NCI-H510A treated with DMSO at 0.1 percent for 48 hours (cell line): ENCODE measurements at places on chromosomes 2 and 18.

DNA sequence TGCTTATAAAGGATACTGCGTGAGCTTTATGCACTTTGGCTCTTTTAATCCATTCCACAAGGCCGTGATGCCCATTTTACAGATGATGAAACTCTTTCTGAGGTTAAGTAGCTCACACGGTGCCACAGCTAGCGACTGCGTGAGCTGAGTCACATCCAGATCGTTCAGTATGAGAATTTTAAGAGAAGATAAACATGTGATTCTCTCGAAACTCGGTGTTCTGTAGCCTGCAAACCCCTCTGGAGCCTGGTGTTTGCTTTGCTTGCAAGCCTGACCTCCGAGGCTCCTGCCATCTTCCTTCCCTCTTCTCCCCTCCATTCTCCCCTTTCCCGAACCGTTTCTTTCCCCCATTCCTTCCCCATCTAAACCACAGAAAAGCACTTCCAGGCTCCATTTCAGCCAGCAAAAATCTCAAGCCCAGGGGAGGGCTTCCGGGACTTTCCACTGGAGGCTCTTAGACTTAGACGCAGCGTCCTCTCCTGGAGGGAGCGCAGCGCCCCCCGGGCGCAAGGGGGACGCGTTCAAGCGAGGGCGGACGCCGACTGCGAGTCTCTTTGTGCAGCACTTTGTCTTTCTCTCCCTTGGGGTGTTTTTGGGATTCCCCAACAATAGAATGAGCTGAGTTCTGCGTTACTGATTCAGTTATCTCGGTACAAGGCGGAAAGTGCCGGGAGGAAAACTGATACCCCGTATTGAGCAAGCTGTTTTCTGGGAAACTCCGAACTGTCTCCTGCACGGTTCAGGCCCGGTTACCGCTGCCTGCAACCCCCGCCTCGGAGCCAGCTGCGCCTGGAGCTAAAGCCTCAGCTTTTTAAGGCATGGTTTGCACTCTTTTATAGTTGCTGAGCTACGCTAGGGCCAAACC, 38.0 kb downstream of the CYP1B1 start:
- DNase-seq = peak; percentile 59

GRCh38 chr2:238260883-238261282, 21.0 kb upstream of the HES6 start:
- no peak for DNase-seq

GRCh38 chr2:88614497-88615157, 12.6 kb downstream of the EIF2AK3 start:
- no peak for DNase-seq

DNA sequence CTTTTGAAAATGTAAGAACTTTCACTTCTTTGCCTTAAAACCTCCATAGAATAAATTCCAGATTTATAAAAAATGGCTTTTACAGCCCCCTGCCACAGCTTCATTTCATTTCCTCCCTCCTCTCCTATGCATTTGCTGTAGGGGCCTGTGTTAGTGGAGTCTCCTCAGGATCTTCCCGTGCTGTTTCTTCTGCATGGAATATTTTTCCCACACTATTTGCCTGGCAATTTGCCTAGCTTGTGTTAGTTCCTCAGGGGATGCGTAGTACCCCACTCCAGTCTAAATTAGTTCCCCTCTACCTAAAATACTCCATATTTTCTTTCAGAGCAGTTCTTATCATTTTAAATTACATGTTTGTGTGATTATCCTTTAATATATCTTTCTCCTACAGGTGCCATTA, 262.2 kb downstream of the PLCL1 start:
- no peak for DNase-seq

GRCh38 chr2:120568975-120569268, 166.7 kb upstream of the GLI2 start:
- DNase-seq = no peak

GRCh38 chr2:9983401-9984216, 32.1 kb downstream of the GRHL1 start:
- no peak for DNase-seq

GRCh38 chr18:13681701-13682100, 44.7 kb downstream of the FAM210A start:
- DNase-seq = no peak

DNA sequence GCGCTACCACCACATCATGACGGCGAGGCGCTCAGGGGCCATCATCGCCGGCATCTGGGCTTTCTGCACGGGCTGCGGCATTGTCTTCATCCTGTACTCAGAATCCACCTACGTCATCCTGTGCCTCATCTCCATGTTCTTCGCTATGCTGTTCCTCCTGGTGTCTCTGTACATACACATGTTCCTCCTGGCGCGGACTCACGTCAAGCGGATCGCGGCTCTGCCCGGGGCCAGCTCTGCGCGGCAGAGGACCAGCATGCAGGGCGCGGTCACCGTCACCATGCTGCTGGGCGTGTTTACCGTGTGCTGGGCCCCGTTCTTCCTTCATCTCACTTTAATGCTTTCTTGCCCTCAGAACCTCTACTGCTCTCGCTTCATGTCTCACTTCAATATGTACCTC, 2.3 kb downstream of the MC5R start:
- DNase-seq = no peak

DNA sequence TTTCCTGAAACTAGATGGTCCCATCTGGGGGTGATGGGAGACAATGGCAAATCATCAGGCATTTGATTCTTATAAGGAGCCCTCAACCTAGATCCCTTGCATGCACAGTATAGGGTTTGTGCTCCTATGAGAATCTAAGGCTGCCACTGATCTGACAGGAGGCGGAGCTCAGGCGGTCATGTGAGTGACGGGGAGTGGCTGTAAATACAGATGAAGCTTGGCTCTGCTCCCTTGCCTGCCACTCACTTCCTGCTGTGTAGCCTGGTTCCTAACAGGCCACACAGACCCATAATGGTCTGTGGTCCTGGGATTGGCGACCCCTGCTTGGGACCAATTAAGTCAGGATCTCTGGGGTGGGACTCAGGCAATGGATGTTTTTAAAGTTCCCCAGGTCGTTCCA, 293.4 kb downstream of the ZNF521 start:
- DNase-seq = no peak

DNA sequence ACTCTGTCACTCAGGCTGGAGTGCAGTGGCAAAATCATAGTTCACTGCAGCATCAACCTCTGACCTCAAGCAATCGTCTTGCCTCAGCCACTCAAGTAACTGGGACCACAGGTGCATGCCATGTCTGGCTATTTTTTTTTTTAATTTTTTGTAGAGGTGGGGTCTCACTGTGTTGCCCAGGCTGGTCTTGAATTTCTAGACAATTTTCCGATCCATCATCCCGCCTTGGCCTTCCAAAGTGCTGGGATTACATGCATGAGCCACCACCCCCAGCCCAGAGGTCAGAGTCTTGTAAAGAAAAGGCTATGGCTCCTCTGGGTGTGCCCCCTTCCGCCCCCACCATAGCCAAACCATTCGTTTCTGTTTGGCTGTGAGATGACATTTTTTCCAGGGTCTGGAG, 13.1 kb upstream of the TMBIM1 start:
- DNase-seq = no peak

GRCh38 chr2:84459944-84460429, 907 bp upstream of the SUCLG1 start:
- DNase-seq = no peak

- DNase-seq = no peak
Measured at GRCh38 chr2:178385595-178386148, 65.3 kb downstream of the PRKRA start.

DNA sequence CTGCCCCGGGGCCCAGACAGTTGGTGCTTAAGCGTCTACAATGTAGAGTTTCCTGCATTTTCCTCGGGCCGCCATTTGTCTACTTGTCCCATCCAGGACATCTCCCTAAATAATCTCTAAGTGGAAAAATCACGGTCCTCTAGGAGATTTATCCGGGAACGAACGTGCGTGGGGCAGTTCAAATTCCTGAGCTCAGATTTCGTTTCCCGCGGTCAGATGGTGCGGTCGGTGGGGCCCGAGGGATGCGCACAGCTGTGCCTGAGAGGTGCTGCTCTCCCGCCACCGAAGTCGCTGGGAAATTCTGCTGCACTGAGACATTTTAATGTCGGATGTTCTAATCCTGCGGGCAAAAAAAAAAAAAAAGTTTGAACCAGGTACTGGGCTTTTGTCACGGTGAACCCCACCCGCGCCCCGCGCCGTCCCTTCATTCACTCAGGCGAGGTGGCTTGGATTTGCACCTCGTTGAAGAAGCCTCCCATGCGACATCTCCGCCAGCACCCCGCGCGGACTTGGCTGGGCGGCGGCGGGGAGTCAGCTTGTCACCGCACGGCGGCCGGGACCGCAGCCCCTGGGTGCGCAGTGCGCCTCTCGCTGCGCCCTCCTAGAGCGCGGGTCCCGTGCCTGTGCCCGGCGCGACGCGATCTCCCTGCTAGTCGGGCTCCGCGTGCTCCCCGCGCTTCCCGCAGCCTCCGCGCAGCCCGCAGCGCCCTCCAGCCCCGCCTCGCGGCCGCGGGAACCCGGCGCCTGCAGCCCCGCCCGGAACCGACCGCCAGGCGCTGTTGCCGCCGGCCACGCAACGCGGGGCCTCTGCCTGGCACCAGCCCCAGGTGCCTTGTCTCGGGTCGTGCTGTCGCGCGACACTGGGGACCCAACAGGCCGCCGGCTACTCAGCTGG, 191.9 kb upstream of the TCF4 start:
- peak; percentile 13 for DNase-seq
